ENCODE measurements at places on chromosomes 16 and 17.

DNA sequence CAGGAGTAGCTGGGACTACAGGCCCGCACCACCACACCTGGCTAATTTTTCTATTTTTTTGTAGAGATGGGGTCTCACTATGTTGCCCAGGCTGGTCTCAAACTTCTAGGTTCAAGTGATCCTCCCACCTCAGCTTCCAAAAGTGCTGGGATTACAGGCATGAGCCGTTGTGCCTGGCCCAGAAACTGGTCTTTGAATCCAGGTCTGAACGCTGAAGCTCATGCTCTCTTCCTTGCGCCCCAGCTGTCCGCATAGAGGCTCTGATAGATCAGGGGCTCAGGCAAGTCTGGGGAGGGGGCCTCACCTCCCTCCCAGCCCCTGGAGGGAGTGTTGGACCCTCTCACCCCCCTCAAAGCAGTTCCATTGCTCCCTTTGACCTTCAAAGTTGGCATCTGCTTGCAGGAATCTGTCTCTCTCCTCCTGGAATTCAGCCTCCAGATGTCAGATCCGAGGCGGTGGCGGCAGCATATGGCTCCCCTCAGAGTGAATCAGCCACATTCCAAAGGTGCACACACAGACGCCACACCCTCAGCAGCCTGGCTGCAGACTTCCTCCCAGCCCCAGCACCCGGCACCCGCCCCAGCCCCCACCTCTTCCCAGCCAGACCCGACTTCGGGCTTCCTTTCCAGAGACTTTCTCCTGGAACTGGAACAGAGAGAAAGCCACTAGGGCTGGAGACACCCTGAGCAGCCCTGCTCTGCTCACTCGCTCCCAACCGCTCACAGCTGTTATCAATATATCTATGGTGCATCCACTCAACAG is 16.9 kb upstream of the GLIS2 start:
- peak; percentile 86 for DNase-seq

DNA sequence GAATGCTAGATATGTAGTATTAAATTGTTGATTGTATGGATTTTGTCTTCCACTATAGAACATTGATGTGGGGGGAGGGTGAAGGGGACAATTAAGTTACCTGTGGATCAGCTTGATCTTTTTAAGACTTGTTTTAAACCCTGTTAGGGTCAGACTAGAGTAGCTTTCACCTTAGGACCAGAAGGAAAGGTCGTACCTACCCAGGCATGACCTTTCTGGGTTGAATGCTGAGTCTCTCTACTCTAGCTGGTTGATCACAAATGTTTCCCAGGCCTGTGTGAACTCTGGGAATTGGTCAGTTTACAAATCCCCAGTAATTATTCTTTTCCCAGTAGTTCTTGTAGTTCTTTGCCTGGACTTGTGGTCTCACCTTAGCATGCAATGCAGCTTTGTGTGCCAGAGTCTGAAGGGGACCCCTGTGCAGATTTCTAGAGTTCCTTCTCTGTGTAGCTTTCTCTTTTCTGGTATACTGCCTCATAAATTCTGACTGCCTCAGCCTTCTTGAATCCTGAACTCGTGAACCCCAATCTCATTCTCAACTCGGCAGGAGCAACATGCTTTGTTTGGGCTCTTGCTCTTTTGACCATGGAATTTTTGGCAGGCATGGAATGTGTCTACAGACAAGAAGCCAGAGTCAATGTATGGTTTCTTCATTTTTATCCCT is 54.1 kb downstream of the VMP1 start:
- peak; percentile 90 for DNase-seq

GRCh38 chr17:77490361-77491183 is 349.8 kb downstream of the SEC14L1 start:
- DNase-seq: no peak

GRCh38 chr17:58706351-58707140 is 14.1 kb downstream of the RAD51C start:
- no peak for DNase-seq

- no peak for DNase-seq
Observed at GRCh38 chr16:14398014-14398717, 231.9 kb downstream of the PARN start.

DNA sequence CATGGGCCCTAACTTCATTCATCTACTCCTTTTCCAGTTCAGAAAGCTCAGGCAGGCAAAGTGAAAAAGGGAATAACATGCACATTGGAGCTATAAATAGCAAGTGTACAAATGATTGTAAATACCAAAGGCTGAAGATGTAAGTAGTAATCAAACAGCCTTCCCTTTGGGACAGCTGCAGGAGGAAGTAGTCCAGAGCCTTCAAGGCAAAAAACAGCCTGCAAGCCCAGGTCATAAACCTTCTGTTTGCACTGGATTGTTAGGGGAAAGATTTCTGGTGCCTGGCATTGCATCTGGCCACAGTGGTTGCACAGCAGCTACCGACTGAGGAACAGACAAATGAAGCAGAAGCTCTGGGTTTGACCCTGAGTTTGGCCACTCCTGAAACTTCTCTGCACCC is 98.6 kb upstream of the PMFBP1 start:
- DNase-seq: peak; percentile 37

- DNase-seq: peak; percentile 78
Observed at GRCh38 chr17:70588003-70588402, 418.7 kb downstream of the KCNJ2 start.

DNA sequence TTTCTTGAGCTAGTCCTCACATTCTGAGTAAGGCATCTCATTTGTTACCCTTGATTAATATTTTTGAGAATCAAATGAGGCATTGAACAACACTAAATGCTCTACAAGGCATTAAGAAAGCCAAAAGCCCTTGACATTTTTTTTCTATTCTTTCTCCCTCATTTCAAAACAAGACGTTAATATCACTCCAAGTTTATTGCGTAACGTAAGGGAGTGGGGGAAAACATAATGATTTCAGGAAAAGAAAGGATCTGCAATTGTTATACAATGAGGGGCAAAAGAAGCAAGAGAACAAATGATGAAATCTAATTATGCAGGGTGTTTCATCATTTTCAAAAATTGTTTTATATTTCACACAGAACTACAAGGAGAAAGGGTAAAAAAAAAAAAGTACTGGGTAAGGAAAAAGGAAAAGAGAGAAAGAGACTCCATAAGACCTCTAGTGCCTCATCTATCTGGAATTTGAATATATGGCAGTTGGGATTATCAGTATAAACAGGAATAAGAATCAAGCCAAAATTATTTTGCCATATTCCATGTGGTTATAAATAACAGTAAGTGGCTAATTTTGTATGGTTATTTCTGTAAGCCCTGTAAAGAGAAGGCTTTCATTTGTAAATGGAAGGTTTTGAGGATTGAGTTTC is 163.0 kb downstream of the ABCA8 start:
- DNase-seq: no peak

DNA sequence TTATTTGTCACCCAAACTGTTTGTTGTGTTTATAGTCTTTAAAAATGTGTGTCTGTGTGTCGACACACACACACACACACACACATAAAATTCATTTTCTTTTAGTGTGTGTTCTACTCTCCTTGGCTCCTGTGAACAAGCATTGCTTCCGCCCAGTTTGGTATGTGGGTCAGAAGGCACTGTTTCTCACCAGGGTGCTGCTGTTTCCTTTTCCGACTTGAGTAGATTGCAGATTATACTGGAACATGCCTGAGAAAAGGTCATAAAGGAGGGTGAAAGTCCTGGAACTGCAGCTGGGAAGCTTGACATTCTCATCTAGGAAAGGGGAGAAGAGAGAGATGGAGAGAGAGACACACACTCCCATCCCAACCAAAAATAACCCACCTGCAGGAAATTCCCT is 330.3 kb downstream of the BCAS3 start:
- peak; percentile 14 for DNase-seq

DNA sequence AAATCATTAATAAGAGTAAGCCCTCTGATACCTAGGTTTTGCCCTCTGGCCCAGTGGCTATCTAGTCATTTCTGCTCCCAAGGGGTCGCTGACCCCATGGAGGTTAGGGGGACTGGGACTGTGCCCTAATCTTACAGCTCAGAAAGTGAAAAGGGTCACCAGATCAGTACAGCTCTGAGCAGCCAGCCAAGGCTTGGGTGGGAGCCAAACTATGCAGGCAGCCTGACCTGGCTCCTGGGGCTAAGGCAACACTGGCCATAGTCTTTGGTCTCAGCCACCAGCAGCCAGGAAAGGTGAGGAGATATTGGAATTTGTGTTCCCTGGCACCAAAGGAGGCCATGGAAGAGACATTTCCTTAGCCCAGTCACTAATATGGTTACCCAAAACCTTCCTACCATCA is 67.6 kb downstream of the ASIC2 start:
- peak; percentile 38 for DNase-seq

GRCh38 chr17:76697702-76698465 is 12.9 kb downstream of the MXRA7 start:
- DNase-seq: peak; percentile 54

DNA sequence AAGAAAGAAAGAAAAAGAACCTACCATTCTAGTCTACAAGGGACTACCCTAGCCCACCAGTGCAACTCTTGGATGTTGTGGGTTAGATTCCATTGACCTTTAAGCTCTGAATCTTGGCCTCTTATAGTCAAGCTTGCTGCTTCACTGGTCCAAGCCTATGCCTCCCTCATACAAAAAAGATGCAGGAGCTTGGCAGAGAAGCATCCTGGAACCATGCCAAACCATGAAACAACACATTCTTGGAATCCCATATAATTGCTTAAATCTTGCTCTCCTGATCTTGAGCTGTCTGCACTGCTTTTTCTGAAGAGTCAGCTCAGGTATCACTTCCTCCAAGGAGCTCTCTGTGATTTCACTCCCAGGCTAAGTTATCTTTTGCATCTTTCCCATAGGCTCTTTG is 117.9 kb upstream of the GPR139 start:
- DNase-seq: no peak

- DNase-seq: no peak
Observed at GRCh38 chr16:67547423-67548264, 14.7 kb upstream of the CTCF start.

DNA sequence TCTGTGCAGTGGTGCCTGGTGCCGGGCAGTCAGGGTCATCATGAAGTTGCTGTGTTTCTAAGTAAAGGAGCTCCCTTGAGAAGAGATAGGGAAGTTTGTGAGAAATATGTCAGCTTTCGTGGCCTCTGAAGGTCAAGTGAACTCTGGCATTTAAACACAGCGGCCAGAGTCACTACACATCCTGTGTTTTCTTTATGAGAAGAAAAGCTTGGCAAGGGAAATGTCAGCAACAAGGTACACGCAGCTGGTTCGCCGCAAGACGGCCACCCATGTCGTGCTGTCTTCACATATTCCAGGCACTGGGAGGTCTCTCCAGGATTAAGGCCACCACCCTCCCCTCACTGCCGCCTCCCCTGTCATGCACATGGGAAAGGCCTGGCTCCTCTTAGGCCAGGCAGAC is 33.2 kb upstream of the PEMT start:
- no peak for DNase-seq

DNA sequence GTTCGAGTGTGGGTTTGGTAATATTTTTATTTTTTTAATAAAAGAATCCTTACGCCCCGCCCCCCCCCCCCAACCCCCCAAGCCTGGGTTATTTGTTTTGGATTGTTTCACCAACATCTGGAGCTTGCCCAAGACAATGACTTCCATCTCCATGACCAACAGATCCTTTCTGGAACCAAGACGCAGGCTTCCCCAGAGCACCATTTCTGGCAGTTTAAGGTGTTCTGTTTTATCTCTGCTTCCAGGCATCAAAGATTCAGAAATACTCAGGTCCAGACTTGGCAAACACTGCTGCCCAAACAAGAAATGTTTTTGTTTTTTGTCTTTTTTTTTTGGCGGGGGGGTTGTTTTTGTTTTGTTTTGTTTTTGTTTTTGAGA is 56.1 kb downstream of the PLXDC1 start:
- no peak for DNase-seq

GRCh38 chr17:82594571-82594970 is 53.7 kb downstream of the WDR45B start:
- DNase-seq: no peak

DNA sequence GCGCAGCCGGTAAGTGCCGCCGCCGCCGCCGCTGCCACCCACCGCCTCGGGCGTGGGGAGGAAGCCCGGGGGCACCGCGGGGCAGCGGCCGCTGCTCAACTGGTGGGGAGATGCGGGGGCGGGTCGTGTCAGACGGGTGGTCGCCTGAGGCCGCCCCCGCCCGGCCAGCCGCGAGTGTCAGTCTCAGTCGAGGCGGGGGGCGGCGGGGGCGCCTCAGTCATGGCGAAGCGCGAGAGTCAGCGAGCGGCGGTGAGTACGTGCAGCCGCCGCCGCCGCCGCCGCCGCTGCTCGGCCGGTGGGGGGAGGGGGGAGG is 76.2 kb downstream of the CHD9 start:
- DNase-seq: no peak

DNA sequence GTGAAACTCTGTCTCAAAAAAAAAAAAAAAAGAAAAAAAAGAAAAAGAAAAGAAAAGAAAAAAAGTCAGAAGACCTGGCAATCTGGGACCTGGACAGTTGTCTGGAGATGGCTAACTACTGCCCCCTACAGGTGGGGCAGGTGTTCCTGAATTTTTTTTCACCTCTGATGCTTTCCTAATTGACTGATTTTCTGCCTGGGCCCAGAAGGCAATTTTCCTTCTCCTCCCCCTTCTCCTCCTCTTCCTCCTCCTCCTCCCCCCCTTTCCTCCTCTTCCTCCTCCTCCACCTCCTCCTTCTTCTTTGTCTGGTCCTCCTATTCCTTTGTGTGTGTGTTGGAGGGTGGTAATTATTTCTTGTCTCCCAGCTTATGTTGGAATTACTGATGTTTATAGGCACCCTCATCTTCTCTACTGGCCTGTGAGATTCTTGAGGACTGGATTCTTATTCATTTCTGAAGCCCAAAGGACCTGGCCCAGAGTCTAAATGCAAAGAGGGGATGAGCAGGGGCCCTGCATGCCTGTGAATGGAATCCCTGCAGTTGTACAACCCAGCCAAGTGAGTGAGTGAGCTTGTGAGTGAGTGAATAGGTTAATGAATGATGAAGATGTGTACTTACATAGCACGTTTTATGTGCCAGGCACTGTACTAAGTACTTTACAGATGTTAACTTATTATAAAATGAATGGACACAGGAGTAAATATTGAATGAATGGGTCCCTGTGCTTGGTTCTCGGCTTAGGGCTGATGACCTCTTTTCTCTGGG is 26.9 kb downstream of the IRX5 start:
- DNase-seq: peak; percentile 65

- DNase-seq: peak; percentile 64
Observed at GRCh38 chr16:1469693-1470201, 5.1 kb downstream of the CLCN7 start.

DNA sequence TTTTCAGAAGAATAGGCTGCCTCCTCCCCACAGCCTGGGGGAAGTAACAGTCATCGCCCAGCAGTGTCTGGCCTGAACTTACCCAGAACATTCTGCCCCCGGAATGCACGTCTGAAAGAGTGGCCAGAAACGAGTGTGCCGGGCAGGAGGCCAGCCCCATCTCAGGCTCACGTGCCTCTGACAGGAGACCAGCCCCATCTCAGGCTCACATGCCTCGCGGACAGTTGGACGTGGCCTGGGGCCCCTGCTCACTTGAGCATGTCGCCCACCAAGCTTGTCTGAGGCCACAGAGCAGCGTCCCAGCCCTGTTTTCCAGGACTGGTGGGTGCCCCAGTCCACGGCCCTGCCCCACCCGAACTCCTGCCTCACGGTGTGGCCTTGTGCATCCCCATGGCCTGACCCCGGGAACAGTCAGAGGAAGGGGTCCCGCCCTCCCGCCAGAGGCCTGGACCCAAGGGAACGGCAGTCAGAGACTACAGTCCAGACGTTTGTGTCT is 16.3 kb upstream of the CDH15 start:
- DNase-seq: peak; percentile 40
